Hippocampal formation (tissue), 2 donors: ENCODE measurements at places on chromosomes 12 and 14.

DNA sequence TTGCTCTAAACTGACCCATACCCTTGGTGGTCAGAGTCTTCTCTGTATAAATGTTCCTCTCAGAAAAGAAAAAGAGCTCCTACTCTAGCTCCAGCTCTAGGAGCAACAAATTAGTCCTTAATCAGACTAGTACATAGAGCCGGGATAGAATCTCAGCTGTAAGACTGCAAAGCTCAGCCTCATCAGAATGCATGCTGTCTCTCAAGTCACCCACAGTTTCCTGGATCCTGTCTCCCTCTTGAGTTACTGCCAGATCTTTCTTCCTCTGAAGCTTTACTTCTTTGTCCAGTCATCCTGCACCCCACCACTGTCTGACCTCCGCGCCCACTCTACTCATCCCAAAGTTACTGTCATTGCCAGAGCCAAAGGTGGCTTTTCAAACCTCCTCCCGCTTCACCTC is 139.3 kb upstream of the PRMT8 start:
- DNase-seq: no peak

DNA sequence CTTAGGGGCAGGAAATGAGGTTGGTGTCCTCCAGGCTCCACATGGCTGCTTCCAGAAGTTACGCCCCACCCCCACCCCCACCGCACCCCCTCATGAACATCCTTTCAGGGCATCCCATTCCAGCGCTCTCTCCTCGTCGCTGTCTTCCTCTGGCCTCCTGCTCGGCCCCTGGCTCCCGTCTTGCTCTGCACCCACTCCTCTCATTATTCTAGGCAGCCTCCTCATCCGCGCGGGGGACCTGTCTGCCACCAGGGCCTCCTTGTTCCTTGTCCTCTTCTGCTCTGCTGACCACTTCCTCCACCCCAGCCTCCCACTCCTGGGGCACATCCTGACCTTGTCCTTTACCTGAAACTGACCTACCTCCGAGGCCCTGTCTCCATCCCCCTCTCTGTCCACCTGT is 29.8 kb upstream of the PLEKHG6 start:
- DNase-seq: no peak

DNA sequence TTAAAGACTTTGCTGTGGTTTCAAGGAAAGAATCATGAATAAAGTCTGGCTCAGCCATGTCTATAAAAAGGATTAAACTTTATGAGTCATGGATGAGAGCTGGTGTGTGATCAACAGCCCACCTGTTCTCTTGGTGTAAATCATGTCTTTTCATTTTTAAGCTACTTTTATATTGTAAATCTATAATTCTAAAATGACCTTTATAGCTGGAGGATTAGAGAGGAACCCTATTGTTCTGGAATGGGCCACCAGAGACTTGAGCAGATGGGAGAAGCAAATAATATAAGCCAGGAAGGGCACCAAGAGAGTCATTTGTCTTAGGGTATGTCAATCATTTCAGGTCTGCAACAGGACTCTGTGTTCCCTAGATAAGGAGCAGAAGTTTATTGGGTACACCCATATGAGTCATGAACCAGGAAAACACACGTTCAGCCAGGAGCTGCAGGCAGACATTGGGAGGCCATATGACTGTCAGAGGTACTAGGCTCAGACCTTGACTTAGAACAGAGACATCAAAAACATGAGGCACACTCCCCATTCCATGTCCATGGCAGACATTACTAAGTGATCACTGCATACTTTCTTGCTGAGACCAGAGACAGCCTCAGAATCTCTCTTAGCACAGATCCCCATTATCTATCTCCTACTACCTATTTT is 49.3 kb downstream of the NDUFA12 start:
- DNase-seq: no peak

DNA sequence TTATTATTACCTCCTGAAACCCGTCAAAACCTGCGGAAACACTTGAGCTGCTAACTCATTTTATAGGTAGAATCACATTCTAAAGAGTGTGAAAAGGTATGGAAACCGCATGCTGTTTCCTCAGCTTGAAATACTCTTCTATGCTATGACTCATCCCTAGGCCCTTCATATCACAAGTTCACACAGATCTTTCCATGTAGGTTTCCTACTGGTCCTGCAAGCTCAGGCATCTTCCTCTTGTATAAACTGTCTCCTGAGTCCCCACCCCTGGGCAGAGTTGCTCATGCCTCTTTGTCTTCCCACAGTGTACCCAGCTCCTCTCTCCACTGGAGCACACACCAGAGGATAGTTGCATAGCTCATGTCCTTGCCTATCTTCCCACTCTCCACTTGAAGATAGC is 84.7 kb downstream of the CMAS start:
- no peak for DNase-seq

- no peak for DNase-seq
Measured at GRCh38 chr14:88241810-88242209, 81.3 kb downstream of the KCNK10 start.

GRCh38 chr12:88756153-88756552 is 175.9 kb upstream of the KITLG start:
- DNase-seq: no peak

- no peak for DNase-seq
Measured at GRCh38 chr12:76765598-76765997, 1.7 kb downstream of the ZDHHC17 start.

DNA sequence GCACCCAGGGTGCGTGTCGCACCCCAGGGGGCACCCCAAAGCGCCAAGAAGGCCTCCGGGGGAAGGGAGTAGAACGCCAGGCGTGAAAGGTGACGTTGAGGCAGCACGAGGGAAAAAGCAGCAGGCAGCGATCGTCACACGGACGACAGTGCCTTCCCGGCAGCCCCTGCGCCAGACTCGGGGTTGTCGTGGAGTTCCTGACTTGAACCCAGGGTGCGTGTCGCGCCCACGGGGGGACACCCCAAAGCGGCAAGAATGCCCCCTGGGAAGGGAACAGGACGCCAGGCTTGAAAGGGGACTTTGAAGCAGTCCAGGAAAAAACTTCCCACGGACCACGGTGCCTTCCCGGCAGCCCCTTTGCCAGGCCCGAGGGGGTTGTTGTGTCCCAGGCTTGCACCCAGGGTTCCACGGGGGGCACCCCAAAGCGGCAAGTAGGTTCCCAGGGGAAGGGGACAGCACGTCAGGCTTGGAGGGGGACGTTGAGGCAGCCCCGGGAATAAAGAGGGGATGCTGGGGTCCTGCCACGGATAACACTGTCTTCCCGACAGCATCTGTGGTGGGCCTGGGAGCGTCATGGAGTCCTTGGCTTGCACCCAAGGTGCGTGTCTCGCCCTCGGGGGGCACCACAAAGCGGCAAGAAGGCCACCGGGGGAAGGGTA is 159.2 kb upstream of the ALG10B start:
- DNase-seq: no peak

GRCh38 chr12:15613981-15614380 is 175.2 kb downstream of the EPS8 start:
- no peak for DNase-seq

DNA sequence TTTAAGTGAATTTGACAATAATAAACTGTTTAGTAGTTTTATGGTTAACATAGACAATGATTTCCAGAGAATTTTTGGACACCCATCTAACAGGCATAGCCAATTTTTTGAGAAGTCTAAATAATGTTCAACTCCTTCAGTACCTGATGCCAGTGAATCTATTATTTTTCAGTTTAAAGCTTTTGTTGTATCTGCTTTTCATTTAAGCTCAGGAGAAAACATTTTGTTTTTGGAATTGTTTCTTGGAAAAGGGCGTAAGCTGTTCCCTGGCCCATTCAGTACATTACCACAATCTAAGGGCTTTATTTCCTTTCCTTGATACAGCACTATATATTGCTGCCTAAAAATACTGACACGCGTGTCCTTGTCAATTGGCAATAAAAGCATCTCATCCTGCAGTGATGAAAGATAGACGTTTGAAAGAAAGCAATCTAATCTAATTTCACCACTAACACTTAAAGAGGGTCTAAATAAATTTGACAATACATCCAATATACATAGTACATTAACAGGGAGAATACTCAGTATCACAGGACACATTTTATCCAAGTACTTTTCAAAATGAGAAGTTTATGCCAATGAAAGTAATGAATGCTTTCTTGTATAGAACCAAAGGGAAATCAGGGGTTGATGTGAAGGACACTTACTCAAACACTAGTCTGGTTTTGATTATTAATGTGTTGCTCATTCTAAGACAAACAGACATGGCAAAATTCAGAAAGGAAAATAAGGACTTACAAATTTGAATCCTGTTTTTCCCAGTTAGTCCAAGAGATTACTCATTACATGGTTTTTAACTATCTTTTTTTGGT is 104.2 kb upstream of the LGR5 start:
- DNase-seq: no peak
